ENCODE measurements at places on chromosomes 2 and 18. TPM values are rescaled to one million over a fixed set of nuclear protein-coding genes. Genes with fewer than 3 reads are reported as not detected.

The CCDC74A gene
- 19.8 TPM for total RNA-seq

The GRB14 gene
- total RNA-seq: 3.2 TPM

The TTC32 gene
- 7.0 TPM for total RNA-seq

The SFXN5 gene
- total RNA-seq: 16.9 TPM

The LAMA1 gene
- total RNA-seq: 3.1 TPM

The FBLN7 gene
- 5.8 TPM for total RNA-seq

The PDE1A gene
- 0.06 TPM for total RNA-seq

The DCDC2C gene
- total RNA-seq: not detected

The SERPINB4 gene
- not detected for total RNA-seq

The MBOAT2 gene
- 17.5 TPM for total RNA-seq

The HAT1 gene
- 37.2 TPM for total RNA-seq

The CAMKMT gene
- total RNA-seq: 1.7 TPM

The DHRS9 gene
- total RNA-seq: not detected

The GALNT3 gene
- total RNA-seq: 3.2 TPM

The RAPGEF4 gene
- 5.1 TPM for total RNA-seq

The NEUROD1 gene
- not detected for total RNA-seq

The RETREG2 gene
- total RNA-seq: 43.8 TPM

The ACADL gene
- 0.05 TPM for total RNA-seq

The LAMA3 gene
- total RNA-seq: 4.9 TPM

The TMEM163 gene
- 3.2 TPM for total RNA-seq

The FAHD2B gene
- total RNA-seq: 3.6 TPM

The DNER gene
- 13.4 TPM for total RNA-seq

The GLI2 gene
- 1.7 TPM for total RNA-seq

The TMEM185B gene
- total RNA-seq: 39.1 TPM

The ADRA2B gene
- total RNA-seq: not detected

The OTX1 gene
- total RNA-seq: not detected

The ARHGEF33 gene
- 0.19 TPM for total RNA-seq

The SNRNP27 gene
- total RNA-seq: 49.3 TPM

The KANSL1L gene
- total RNA-seq: 9.2 TPM

The VSNL1 gene
- not detected for total RNA-seq

The SERPINB13 gene
- total RNA-seq: not detected

The TRAF3IP1 gene
- 8.8 TPM for total RNA-seq

The CHST10 gene
- total RNA-seq: 13.4 TPM

The GREB1L gene
- total RNA-seq: 1.4 TPM

The DPP10 gene
- total RNA-seq: not detected

The IL36A gene
- total RNA-seq: not detected

The MEP1B gene
- not detected for total RNA-seq

The SERPINB5 gene
- total RNA-seq: not detected

The SLC9A4 gene
- not detected for total RNA-seq

The ZNF521 gene
- total RNA-seq: 118 TPM

The CELF4 gene
- total RNA-seq: not detected

The PRADC1 gene
- total RNA-seq: 12.1 TPM

The FIGN gene
- total RNA-seq: 4.7 TPM

The FLACC1 gene
- 0.15 TPM for total RNA-seq

The PTPRN gene
- total RNA-seq: 0.47 TPM

The STEAP3 gene
- total RNA-seq: 17.4 TPM

The RASGRP3 gene
- total RNA-seq: 90.3 TPM

The GCG gene
- total RNA-seq: not detected

The CDH20 gene
- not detected for total RNA-seq

The ZNF532 gene
- total RNA-seq: 74.3 TPM

The SLC5A7 gene
- not detected for total RNA-seq

The RTP5 gene
- not detected for total RNA-seq
